ENCODE measurements at places on chromosomes 2 and 18.

GRCh38 chr2:222311978-222312738 is 13.4 kb upstream of the PAX3 start:
- DNase-seq: no peak

DNA sequence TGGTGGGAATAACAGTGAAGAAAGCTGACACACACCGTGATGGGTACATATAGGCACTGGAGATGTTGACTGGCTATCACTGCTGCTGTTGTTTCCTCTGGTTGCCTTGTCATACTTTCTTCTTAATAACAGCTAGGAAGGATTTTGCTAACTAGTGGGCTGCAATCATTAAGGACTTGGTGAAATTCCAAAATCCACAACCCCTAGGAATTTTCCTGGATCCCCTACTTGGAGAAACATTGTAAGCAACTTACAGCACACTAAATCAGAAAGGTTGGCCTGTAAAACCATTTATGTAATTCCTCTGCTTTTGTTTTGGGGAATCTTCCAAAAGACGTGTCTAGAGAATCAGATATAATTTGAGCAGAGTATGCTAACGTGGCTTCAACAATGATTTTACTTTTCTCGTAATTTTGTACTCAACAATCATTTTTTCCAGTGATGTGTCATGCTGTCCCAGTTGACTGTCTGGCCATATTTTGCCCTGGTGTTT is 8.0 kb upstream of the COL3A1 start:
- DNase-seq: peak; percentile 78

GRCh38 chr2:61887717-61888266 is 664 bp downstream of the CCT4 start:
- DNase-seq: peak; percentile 51

- DNase-seq: peak; percentile 39
Observed at GRCh38 chr2:191625016-191625415, 52.9 kb upstream of the NABP1 start.

All from cardiac fibroblast (primary cell).